ENCODE measurements at places on chromosomes 7 and 10. TPM values are rescaled to one million over a fixed set of nuclear protein-coding genes. Genes with fewer than 3 reads are reported as not detected.

The TRPV5 gene
- total RNA-seq, result not detected

The CTAGE15 gene
- total RNA-seq, result not detected

The IDI2 gene
- total RNA-seq, result not detected

The MBL2 gene
- 0.17 TPM for total RNA-seq

The CLCN1 gene
- total RNA-seq, result not detected

The MYL7 gene
- not detected for total RNA-seq

The OGDHL gene
- total RNA-seq, result 13.9 TPM

- DNase-seq, result no peak
Observed at GRCh38 chr10:129464251-129464650, 2.8 kb upstream of the MGMT start.

DNA sequence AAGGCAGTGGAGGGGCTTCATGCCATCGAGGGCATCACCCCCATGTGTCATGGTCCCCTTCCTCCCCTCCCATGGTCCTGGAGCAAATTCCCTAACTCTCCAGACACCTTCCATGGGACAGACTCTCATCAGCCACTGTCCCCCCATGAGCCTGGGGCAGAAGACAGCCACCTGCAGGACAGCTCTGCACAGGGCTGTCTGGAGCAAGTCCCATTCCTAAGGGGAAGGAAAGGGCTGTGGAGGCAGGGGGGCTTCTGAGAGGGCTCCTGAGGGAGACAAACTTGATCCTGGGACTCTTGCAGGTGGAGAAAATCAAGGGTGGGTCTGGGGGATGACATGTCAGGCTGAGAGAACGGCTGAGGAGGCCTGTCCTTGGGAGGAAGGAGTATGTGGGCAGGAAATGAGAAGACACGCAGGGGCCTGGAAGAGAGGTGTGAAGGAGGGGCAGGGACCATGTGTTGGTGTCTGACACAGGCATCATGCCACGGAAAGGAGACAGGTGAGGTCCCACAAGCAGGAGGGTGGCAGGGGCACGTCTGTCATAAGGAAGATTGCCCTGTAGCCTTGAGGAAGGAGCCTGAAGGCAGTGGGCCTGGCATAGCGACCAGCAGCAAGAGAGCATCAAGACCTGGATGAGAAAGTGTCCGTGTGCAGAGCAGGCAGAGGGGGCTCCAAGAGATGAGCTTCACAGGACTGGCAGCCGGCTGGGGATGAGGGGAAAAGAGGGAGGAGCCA, 14.4 kb upstream of the GDF10 start:
- no peak for DNase-seq

DNA sequence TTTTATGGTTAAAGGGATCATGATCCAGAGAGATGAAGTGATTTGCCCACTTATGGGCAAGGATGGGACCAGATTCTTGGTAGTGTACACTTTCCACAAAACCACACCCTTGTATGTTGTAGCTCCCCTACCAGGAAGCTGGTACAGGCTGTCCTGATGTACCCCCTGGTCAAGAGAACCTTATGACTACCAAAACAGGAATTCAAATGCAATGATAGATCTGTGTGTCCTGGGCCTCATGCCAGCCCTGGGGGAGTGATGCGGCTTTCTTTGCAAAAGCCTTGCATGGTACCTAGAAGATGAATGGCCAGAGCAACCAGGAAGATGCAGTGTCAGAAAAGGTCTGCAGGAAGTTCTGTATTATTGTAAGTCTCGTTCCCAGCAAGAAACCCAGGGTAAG, 94.9 kb upstream of the AGK start:
- peak; percentile 11 for DNase-seq

DNA sequence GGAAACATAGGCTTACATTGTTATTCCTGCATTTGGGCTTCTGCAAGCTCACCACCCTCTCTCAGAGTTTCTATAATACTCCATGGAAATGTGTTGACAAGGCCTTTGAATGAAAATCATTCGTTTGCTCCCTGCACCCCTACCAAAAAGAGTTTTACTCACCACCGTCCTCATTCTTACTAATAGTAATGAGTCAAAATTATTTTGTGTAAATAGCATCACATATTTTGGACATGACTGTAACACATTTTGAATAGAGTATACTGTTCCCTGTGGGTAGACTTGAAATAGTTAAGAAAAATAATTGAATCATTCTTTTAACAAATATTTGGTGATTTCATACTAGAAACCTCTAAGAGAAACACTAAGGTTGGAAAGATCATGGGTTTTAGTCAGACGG, 84.6 kb downstream of the AKAP9 start:
- DNase-seq, result peak; percentile 16

GRCh38 chr7:25429731-25430130, 201.4 kb upstream of the NPVF start:
- no peak for DNase-seq

- no peak for DNase-seq
Observed at GRCh38 chr7:111051832-111052231, 39.1 kb upstream of the LRRN3 start.

DNA sequence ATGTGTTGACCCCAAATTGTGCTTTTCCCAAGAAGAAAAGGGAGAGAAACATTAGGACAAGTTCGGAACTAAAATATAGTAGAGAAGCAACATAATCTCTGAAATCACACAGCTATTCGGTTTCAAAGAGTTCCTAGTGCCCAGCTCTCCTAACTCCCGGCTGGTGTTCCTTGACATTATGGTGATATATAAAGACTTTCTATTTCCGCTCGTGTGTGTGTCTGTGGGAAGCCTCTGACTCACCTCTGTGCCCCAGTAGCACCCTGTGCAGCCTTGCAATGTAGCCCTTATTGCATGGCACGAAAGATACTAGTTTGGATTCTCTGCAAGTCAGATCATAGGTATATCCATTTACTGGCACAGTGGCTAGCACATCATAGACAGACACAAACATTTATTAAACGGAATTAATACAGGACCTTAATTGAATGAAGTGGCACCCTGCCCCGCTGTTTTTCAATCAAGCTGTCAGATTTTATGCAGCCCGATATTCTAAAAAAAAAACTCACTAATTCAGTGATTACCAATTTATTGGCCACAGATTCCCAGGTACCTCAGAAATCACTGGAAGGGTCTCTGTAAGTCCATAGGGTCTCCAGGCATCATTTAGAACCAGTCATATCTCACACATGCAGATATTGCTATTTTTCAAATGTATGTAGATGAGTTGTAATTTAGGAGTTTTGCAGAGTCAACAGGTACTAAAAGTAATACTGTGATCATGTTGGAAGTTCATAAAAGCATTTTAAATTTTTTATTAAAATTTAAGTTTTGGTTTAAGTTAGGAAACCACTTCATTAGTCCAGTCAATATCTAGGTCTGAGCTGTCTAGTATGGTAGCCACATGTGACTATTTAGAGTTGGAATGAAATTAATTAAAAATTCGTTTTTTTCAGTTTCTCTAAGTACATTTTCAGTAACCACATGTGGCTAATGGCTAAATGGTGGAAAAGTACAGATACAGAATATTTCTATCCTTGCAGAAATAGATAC, 43.3 kb downstream of the SFTPD start:
- peak; percentile 44 for DNase-seq

DNA sequence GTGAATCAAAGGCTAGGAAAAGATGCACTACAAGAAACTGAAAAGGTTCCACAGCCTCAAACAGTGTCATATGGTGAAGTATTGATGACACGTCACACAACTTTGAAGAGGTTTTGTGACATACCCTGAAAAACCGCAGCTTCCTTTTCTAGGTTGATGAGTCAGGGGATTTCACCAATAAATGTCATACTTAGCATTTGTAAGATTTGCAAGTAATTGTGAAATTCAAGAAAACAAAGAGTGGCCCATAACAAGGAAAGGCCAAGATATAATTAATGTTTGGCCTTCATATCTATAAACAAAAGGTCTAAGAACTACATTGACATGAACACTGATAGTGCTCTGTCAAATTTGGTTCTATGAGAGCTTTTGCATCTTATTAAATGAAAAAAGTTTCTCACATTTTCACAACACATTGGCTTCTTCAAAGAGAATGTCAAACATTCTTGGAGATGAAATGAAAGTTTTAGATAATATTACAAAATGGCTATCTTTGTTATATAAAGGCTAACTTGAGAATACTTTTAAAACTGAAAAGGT, 62.0 kb upstream of the NAMPT start:
- no peak for DNase-seq

GRCh38 chr10:86729677-86730076, 26.7 kb upstream of the BMPR1A start:
- DNase-seq, result no peak

- peak; percentile 94 for DNase-seq
Observed at GRCh38 chr7:24786941-24787340, 29.7 kb upstream of the GSDME start.

- no peak for DNase-seq
Observed at GRCh38 chr10:15141136-15142054, 27.1 kb downstream of the NMT2 start.

DNA sequence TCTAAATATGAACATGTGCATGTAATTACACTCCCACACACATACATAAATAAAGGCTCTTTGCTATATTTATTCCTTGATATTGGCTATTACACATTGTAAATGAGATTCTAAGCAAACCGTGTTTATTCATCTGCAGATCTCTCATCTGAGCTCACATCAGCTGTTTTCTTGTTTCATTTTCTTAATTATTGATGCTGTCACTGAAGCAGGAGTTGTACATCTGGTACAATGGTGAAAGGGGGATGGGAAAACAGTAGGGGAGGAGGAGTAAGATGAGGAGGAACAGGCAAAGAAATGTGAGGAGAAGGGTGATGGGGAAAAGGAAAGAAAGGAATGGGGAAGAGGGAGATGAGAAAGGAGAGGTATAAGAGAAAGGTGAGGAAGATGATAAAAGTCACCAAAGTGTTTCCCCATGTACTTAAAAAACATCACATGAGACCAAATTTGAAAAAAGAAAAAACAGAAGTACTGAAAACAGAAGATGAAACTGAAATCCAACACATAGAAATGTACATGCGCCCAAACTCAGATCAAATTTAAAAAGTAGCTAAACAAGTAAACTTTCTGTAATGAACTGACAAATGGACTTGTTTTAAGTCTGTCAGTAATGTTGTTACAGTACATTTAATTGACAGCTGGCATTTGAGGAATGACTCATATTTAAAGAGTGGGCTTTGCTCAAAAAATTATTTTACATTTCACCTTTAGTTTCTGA, 472.2 kb downstream of the ARL4A start:
- no peak for DNase-seq

Data from Caki2 (cell line).